ENCODE measurements at places on chromosomes 5 and 9. TPM values are rescaled to one million over a fixed set of nuclear protein-coding genes. Genes with fewer than 3 reads are reported as not detected.

- DNase-seq, result no peak
These were observed 513 bp upstream of the RNF180 start for GRCh38 chr5:64165160-64165499.

DNA sequence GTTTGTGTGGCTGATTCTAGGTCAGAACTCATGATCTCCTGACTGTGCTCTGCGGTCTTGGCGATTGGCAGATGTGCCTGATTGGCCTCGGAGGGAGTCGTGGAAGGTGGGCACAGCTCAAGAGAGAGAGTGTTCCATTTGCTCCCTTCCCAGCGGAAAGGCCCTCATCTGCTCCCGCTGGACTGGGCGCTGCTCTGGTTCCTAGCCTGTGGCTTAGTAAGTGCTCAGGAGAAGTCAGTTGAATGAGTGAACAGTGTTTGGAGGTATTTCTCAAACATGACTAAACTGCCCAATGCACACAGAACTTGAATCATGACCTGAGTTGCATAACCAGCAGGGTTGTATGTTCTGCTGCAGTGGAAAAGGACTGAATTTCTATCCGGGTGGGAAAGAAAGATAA lies 120.2 kb upstream of the PITX1 start:
- peak; percentile 60 for DNase-seq

The SPATA31E1 gene
- total RNA-seq, result not detected

DNA sequence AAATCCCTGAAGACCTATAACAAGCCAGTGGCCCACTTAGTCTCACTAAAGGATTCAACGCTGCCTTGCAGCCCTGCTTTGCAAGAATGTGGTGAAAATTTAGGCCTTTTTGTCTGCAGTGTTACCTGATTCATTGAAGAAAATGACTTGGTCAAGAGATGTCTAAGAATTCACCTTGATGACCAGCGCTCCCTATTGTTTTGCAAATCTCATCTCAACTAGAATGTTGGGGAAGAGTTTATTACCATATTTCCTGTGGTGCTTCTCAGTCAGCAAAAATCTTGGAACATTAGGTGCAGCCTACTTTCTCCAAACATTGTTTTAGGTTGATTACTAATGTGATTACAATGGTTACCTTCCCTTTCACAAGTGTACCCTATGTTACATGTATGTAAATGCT lies 53.5 kb downstream of the PLK2 start:
- DNase-seq, result no peak

The CLINT1 gene
- 71.6 TPM for total RNA-seq

- no peak for DNase-seq
These were observed at the start of gene FAM240B for GRCh38 chr9:38720083-38720745. FAM240B (minus strand) TSS chr9:38720133; CDS start chr9:38703999, 16,134 bp downstream.

DNA sequence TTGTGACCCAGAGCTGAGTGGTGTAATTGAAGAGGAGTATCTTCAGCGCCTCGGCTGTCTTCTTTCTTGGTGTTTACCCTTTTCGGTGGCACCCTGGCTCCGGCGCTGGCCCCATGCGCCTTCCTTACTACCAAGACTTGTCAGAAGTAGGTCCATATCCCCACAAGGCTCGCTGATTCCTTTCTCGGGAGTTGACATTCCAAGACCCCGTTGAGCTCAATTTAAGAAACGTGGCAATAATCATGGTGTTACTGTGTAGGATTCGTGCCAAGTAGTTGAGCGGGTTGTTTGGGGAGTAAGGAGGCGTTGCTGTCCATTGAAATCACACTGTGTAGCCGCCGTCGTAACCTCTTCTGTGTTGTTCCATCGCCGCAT lies 795 bp downstream of the NDUFAF2 start:
- peak; percentile 67 for DNase-seq

The C5orf63 gene
- total RNA-seq, result 4.2 TPM

DNA sequence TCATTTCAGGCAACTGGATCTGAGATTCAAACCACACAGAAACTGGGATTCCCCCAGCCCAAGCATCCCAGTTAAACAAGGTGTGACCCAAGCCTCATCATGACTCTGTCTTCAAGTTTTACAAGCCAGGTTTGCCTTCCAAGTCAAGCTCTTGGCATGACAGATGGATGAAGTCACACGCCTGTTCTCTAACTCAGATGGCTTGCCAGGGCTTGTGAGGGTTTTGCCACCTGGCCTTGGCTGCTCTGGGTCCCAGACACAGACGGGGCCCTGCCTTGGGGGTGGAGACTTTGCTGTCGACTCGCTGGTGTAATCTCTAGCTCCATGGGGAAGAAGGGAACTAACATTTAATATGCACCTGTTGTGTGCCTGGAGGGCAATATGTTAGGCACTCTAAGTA lies 95.8 kb upstream of the RARS1 start:
- peak; percentile 92 for DNase-seq

DNA sequence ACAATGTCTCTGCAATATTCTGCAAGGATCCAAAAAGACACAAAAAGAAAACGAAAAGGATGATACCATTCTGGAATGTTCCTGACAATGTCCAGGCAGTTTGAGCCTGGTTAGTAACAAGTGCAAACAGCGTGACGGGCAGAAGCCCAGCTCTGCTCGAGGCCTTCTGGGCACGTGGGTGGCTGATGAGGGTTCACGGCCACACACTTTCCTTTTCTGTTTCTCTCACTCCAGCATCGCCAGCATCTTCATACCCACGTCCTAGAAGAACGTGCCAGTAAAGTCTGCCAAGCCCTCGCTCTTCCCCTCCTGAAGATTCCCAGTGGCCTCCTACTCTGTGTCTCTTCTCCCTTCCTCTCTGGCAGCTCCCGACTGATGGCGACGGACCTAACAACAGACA lies 36.7 kb downstream of the COL23A1 start:
- no peak for DNase-seq

DNA sequence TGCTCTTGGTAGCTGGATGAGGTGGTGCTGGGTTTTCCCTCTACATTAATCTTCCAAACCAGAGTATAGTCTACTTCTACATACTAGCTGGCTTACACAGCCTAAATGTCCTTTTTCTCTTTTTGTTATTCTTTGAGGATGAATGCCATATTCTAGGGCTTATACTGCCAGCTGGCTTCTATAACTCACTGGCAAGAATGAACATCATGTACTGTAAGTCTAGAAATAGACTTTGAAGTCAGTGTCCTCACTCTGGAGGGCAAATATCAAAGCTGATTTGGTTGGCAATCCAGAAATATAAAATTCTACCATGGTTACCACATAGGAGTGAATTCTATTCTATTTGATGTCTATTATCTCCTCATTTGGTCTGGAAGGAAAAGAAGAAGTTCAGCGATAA lies 251.7 kb upstream of the TYRP1 start:
- no peak for DNase-seq

DNA sequence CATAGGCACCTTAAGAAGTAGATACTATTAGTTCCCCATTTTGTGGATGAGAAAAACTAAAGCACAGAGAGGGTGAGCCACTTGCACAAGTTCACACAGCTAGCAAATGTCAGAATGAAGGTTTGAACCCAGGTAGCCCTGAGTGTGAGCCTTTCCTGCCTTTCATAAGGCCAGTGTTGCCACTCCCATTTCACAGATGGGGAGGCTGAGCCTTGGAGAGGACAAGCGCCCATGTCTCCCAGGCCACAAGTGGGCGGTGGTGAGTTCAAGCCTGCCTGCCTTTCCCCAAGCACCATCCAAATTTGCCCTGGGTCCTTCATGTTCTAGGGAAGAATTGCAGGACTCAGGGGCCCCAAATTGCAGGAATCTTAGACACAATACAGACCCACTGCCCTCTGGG lies 50.6 kb downstream of the LHX2 start:
- DNase-seq, result no peak

DNA sequence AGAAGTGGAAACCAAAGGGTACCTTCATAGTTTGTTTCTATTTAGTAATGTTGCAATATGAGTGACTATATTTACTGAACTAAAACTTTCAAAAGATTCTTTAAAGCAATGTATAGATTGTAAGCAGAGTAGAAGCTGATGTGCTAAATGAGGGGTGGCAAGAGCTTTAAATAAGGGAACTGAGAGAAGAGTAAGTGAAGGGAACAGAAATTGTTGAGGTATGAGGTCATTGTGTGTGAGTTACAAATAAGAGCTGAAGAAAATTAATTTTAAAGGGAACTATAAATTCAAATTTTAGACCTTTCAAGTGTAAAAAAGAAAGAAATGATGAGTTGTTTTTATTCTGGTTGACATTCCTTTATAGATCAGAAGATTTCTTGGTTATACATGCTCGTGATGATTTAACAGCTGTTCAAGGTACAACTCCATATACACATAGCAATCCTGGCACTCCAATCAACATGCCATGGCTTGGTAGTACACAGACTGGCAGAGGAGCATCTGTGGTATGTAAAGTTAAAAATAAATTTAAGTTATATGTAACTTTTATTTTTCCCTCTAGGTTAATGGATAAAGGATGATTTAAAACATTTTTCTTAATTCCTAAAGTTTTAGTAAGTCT lies 135.1 kb upstream of the TNFAIP8 start:
- no peak for DNase-seq

The NTMT1 gene
- 70.9 TPM for total RNA-seq

- DNase-seq, result no peak
These were observed 261.8 kb downstream of the MCTP1 start for GRCh38 chr5:95022967-95023695.

- no peak for DNase-seq
These were observed 123.1 kb downstream of the LIFR start for GRCh38 chr5:38433160-38433861.

GRCh38 chr9:109181284-109181683 lies 14.2 kb upstream of the FRRS1L start:
- no peak for DNase-seq

DNA sequence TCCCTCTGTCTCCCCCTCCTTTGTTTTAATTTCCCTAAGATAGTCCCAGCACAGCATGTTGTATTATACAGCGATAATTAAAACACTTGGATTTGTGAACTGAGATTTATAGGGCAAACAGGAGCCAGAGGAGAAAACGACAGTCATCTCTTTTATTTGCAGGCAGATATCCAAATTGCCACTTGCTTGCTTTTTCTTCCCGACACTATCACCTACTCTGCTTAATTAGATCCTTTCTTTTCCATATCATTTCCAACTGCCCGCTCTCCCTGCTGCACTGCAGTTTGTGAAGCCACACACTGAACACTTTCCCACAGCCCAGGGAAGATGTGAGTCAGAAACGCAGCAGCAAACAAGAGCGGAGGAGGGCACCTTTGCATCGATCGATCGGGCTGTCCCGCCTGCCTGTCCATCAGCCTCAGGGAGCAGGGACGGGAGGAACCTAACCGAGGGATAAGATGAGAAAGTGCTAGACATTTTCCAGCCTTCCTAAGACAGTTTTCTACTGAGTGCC lies 35.8 kb upstream of the SPRY4 start:
- DNase-seq, result peak; percentile 38

The GDF9 gene
- total RNA-seq, result 0.14 TPM

DNA sequence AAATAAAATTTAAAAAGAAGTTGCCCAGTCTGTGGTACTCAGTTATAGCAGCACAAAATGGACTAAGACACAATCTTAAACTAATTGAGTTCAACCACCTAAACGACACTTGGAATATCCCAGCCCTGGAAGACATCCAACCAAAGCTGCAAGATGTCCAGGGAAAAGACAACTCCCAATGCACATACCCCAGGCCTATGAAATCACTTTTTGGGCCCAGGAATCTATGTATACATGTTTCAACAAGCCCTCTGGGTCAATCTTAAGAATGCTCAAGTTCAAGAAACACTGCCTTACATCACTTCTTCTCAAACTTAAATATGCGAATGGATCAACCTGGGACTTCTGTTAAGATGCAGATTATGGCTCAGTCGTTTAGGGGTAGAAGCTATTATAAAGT lies 148.6 kb downstream of the ELAVL2 start:
- DNase-seq, result peak; percentile 41

The NR2F1-AS1 gene
- not detected for total RNA-seq

GRCh38 chr5:33367416-33367815 lies 73.3 kb upstream of the TARS1 start:
- no peak for DNase-seq

The ANKRD18A gene
- total RNA-seq, result 6.4 TPM

The GPX8 gene
- total RNA-seq, result 63.1 TPM

- DNase-seq, result no peak
These were observed 77.0 kb downstream of the LIFR start for GRCh38 chr5:38479315-38479904.

DNA sequence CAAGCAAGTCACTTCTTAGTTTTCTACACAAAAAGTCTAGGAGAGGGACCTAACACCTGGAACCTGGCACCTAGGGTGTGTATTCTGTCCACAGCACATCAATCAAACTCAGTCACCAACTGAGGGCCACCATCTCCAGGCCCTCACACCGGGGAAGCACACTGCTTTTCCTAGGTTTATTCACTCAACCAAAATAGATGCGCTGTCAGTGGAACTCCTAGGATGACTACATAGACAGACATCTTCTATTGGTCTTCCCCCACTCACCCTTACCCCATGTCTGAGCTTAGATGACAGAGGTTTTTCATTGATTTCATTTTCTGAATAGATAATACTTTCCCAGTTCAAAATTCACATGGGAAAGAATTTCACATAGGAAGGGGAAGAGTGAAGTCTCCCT lies 59.2 kb downstream of the RNF130 start:
- no peak for DNase-seq

The ANKDD1B gene
- total RNA-seq, result 0.10 TPM

GRCh38 chr5:149694007-149694406 lies 36.1 kb upstream of the PPARGC1B start:
- DNase-seq, result no peak

The SHC3 gene
- under 0.01 TPM for total RNA-seq

The CA9 gene
- total RNA-seq, result 0.27 TPM

GRCh38 chr5:124477062-124477461 lies 269.4 kb downstream of the ZNF608 start:
- DNase-seq, result no peak

DNA sequence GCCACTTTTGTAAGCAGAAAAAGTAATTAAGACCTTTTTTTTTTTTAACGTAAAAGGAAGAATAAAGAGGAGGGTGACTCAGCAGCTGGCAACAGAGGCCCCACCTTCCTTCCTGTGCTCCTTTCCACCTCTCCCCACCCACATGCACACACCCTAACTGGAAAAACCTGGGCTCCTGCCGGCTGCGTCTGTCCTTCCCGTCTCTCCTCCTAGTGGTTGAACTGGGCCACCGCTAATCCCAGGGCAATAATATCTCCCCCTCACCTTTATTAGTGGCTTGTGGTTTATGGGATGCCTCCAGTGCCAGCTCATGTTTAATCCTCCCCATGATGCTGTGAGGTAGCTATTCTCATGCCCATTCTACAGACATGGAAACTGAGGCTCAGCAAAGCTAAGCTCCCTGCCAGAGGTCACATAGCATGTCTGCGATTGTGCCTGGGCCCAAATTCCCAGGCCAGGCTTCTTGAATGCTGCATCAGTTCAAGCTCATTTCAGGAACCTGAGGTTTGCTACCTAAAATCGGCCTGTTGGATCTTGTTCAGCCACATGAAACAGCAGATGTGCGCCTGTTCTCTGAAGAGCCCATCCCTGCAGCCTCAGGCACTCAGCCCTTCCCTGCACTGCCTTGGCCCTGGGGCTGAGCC lies 60.9 kb upstream of the IL17B start:
- peak; percentile 97 for DNase-seq

DNA sequence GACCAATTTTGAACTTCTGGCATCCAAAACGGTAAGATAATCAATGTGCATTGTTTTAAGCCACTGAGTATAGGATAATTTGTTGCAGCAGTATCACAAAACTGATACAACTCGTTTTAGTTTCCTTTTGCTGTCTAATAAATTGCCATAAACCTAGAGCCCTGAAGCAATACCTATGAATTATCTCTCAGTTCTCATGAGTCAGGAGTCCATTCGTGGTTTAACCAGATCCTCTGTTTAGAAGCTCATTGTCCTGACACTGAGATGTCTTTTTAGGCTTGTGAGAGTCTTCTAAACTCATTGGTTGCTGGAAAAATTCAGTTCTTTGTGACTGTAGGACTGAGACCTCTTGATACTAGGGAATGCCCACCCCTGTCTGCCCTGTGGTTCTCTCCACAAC lies 262.9 kb downstream of the SEMA5A start:
- DNase-seq, result no peak

GRCh38 chr9:70046274-70047070 lies 2.8 kb downstream of the MAMDC2 start:
- peak; percentile 82 for DNase-seq

The PAPPA gene
- total RNA-seq, result 0.25 TPM
